ENCODE measurements at places on chromosomes 1 and 21.

DNA sequence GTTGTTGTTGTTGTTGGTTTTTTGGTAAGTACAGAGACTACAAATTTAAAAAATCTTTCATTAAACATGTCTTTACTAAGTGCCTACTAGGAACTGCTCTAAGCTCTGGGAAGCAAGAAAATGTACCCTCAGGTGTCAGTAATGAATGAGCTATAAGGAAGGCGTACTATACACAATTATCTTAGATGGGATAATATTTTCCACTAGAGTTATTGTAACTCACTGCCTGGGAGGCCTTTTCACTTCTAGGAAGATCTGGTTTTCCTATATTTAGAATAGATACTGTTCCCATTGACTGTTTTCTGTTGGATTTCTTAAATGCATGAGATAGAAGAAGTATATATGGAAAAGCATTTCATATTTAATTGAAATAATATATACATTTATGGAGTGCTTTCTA lies 19.6 kb downstream of the CLIC4 start:
- no peak for DNase-seq

- no peak for DNase-seq
These were observed 240.3 kb downstream of the HHIPL2 start for GRCh38 chr1:222307621-222308020.

DNA sequence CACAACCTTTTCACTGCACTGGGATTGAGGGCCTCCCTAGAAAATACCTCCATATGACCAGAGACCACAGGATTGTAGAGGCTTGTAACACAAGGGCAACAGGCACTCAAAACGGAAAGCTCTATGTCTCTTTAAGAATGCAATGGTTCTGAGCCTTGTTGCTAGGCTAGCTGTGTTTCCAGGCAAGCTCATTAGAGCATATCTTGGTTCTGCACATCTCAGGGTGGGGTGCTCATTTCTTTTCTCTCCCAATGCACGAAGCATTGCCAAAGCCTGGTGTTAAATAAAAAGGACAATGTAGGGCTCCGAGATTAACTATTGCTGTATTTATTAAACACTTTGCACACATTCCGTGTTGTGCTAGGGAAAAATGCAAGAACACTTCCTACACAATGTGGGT lies 315.9 kb downstream of the PRDM2 start:
- no peak for DNase-seq

DNA sequence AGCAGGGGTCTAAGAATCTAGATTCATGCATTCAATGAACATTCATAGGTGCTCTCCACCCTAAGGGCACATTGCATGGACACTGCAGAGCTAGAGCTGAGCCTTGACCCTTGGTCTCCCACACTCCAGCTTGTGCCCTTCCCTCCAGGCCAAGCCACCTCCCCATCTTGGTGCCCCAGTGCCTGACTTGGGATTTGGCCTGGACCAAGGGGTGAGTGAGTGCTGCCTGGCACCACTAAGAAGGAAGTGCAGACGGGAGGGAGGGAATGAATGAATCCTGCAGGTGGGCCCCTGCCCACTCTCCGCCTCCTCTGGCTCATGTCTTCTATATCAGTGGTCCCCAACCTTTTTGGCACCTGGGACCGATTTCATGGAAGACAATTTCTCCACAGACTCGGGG lies 146.7 kb downstream of the TRABD2B start:
- no peak for DNase-seq

GRCh38 chr1:70518106-70518505 lies 107.0 kb downstream of the CTH start:
- DNase-seq = no peak

DNA sequence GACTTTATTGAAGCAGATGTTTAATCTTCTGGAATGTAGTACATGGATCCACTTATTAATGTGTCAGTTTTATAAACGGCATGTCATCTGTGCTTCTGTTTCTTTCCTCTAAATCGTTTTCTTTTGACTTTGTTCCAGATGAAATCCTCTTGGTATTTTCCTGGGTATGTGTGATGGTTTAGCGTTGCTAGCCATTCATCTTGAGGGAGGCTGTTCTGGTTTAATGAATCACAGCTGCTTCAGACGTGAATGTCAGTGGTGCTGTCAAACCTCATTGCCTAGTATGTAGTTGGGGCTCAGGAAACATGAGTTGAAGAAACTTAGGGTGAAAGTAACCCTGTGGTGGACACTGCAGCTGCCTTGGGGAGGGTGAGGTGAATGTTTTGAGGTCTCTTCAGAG lies 33.2 kb downstream of the KCNK1 start:
- DNase-seq = no peak

All from natural killer cell treated with Interleukin-12 subunit alpha and Interleukin-12 subunit beta and Interleukin-15 and Interleukin-18, amount 100 ng/mL, for 72 hours (primary cell).